ENCODE measurements at places on chromosomes 1 and 21.
A peak's percentile ranks its signal among the peaks of the same experiment; 100 is the strongest.

- no peak for DNase-seq
These were observed 272.5 kb downstream of the TM2D1 start for GRCh38 chr1:61452176-61453035.

GRCh38 chr21:37571442-37571841 lies 204.9 kb downstream of the DYRK1A start:
- no peak for DNase-seq

- no peak for DNase-seq
These were observed 45.5 kb upstream of the KANK4 start for GRCh38 chr1:62364721-62365120.

DNA sequence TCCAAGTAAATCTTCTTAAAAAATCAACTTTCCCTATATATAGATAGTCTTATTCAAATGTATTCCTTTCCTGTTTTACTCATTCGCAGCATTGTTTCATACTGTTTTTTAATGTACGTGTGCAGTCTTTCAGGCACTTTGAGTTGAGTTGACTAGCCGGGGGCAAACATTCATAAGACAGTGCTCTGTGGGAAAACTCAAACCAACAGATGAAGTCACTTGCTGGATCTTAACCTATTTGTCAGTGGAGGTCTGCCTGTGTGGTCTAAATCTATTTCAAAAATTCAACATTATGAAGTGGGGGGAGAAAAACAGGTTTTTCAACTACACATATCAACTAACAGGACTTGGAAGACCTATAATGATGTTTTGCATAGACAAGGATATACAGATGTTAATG lies 6.2 kb downstream of the HSD11B1 start:
- no peak for DNase-seq

GRCh38 chr1:94284476-94284875 lies 47.1 kb upstream of the ARHGAP29 start:
- no peak for DNase-seq

DNA sequence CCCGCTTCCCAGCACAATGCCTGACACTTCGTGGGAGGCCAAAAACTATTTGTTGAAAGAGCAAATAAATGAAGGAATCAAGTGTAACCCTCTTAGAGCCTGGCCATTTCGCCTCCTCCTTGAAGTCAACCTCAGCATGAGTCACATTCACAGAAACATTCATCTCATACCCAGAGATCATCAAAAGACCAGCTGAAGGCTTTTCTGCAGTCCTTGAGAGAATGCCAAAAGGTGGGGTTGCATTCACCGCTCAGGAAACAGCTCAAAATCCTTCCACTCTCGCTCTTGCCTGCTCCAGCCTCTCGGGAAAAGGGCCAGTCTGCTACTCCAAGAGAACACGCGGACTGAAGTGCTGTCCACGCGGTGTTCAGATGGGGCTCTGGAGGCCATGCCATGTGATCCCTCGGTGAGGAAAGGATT lies 90.0 kb downstream of the VWA5B1 start:
- no peak for DNase-seq

- DNase-seq: no peak
These were observed 2063.9 kb downstream of the MRPL39 start for GRCh38 chr21:23543333-23543732.

DNA sequence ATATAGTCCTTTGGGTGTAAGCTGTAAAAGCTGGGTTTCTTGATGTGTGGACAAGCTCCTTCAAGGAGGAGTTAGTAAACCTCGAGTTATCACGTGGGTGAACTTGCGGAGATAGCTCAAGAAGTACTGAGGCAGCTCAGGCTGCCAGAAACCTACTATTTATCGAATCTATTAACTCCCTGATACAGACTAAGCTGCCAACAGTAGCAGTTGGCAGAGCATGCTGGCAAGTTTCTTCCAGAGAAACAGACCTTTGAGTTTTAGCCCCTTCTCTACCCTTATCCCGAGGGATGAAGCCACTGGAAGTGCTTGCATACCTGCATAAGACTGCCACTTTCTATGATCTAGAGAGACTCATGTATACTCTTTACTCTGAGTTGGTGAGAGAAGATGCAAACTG lies 624.5 kb upstream of the USP24 start:
- no peak for DNase-seq

GRCh38 chr1:205598841-205599668 lies 32.8 kb downstream of the ELK4 start:
- no peak for DNase-seq

DNA sequence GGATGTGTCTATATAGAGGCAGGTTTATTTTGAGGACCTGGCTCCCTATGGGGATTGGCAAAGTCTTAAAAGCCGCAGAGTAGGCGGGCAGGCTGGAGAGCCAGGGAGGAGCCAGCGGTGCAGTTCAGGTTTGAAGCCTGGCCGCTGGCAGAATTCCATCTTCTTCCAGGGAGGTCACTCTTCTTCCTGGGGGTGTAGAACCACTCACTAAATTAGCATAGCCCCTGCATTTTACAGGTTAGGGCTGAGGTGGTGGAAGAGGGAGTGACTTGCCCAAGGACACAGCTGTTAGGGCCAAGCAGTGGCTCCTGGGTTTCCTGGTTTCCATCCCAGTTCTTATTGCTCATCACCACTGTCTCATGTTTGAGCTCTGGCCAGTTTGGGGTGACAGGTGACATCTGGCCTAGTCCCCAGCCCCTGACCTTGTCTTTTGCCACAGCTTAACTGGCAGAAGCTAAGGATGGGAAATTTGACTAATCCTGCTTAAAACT lies 1.4 kb downstream of the PINK1 start:
- no peak for DNase-seq

- no peak for DNase-seq
These were observed 176.4 kb downstream of the RPS6KC1 start for GRCh38 chr1:213227458-213227857.

- DNase-seq: peak; percentile 94
These were observed 37.4 kb downstream of the TRIT1 start for GRCh38 chr1:39845569-39846566.

DNA sequence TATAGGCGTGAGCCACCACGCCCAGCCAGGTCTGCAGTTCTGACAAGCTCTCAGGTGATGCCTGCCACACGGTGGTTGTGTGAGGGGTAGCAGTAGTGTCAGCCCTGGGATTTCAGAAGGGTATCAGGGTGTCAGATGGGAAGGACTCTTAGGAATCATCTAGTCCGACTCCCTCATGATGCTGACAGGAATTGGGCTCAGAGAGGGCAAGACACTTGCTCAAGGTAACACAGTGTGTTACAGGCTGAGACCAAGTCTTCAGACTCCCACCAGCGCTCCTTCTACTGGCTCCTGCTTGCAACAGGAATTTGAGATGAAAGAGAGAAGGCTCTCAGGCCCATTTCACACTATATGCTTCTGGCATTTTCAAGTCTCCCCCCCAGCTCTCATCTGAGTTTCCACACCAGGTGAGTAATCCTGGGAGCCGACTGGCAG lies 6.9 kb downstream of the HTR1D start:
- no peak for DNase-seq

GRCh38 chr1:63674238-63674864 lies 81.1 kb downstream of the PGM1 start:
- no peak for DNase-seq

GRCh38 chr1:95183952-95184351 lies 50.1 kb upstream of the RWDD3 start:
- no peak for DNase-seq

DNA sequence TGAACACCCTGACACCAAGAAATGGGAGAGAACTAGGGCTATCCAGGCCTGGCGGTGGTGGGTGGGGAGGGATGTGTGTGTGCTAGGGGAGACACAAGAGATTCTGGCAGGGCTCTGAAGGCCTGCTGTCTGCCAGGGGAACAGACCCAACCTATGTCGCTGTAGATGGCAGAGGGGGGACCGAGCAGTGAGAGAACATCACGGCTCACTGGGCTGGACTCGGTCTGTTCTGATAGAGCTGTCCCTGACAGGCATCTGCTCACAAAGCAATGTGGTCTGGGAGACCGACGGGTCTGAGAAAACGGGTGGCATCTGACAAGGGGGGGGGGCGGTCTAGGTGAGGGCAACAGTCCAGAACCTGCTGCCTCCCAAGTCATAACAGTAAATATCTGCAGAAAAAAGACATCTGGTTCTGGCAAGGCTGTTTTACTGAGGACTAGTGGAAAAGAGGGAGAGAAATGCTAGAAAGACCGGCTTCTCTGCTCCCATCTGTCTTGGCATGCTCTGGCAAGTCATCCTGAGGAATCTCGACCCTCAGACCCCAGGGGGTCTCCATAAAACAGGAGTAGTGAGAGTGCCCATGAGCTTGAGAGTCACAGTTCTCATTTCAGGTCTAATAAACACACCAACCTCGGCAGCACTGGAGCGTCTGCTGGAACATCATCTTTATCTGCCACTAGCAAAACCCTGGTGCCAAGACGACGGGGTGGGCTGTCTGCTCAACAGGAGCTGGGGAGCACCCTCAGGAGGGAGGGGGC lies 36.5 kb downstream of the SLC66A1 start:
- no peak for DNase-seq

- no peak for DNase-seq
These were observed 115.9 kb downstream of the NEGR1 start for GRCh38 chr1:72166426-72166825.

DNA sequence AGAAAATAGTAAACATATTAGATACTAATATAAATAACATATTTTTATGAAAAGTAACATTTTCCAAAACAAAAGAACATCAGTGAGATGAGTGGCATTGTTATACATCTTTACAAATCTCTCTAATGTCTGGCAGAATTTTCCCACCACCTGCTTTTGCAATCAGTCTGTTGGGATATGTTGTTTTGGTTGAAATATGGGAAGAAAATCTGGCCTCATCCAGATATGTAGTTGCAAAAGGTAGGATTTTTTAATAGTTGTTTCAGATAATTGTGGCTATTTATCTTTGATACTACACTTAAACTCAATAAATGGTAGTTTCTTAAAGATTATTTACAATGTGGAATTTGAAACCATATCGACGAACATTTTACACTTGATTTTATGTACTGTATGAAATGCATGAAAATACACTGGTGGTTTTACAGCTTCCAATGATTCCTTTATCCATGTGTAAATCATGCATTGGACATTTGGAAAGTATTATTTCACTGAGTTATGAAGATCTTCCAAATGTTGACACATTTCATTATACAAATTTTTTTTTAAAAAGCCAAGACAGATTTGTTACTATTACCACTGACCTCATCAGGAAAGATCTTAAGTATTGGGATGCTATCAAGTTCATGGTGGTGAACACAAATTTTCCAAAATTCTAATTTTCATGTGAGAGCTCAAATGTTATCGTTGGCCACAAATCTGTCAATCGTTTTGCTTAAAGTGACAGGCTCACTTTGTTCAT lies 74.1 kb upstream of the CD34 start:
- no peak for DNase-seq

DNA sequence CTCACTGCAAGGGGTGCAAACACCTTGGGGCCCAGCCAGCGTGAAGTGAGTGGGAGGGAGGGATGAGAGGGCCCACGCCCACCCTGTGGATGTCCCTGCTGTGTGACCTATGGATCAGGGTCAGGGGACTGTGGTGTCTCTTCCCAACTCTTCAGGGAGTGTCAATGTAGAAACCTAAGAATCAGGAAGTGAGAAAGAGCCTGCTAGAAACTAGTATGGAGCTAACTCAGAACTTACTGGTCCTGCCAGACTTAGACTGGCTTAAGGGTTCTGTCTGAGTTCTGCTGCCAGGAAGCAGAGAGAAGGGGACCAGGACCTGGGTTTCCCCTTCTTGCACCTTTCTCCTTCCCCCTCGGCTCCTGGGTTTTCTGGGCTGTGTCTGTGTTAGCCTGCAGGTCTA lies 1.8 kb upstream of the IL10 start:
- no peak for DNase-seq

DNA sequence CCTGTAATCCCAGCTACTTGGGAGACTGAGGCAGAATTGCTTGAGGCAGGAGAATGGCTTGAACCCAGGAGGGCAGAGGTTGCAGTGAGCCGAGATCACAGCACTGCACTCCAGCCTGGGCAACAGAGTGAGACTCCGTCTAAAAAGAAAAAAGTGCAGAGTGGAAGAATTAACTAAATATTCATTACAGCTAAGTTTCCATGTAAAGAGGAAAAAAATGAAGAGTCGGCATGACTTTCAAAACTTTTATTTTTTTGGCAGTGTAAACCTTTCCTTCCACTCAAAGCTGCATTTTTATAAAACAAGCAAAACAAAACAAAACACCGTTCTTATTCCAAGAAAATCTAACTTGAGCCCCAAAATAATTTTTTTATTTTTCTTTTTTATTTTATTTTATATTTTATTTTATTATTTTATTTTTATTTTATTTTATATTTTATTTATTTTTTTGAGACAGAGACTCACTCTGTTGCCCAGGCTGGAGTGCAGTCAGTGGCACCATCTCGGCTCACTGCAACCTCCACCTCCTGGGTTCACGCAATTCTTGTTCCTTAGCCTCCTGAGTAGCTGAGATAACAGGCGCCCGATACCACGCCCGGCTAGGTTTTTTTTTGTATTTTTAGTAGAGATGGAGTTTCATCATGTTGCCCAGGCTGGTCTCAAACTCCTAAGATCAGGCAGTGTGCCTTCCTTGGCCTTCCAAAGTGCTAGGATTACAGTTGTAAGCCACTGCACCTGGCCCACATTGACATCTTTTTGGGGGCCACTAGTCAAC lies 62.9 kb downstream of the PACC1 start:
- DNase-seq: no peak

DNA sequence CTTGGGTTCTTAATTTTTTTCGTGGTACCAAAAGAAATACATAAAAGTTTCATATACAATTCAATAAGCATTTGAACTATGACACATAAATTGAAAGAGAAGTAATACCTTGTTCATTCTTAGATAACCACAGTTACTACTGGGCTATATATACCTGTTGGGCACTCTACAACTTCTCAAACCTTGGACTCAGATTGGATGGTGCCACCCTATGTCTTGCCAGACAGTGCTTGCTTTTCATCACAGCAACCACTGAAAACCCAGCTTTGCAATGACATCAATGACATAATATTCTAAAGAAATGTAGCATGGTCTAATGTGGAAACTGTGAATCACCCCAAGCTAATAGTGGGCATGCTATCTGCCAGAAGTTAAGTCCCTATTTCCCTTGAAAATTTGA lies 62.8 kb upstream of the DPH5 start:
- no peak for DNase-seq

GRCh38 chr1:115951560-115951959 lies 24.8 kb upstream of the SLC22A15 start:
- DNase-seq: no peak

DNA sequence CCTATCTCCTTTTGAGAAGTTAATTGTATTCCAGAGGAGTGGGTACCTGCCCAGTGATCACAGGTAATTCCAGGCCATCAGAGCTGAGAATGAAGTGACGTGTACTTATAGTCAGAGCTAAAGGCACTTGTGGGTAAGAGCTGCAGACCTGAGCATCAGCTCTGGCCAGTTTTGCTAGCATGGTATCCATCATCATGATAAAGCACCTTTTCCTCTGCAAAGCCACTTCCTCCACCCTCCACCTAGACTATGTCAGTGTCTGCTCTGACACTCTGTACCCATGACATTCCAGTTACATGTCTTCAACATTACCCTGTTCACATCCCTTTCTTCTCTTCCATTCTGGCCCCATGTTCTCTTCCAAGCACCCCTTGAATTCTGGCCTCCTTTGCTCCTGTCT lies 157.3 kb downstream of the GRIK3 start:
- DNase-seq: no peak

GRCh38 chr21:45800339-45801080 lies 157.0 kb downstream of the PCBP3 start:
- no peak for DNase-seq

Measured in NCI-H1417 treated with DMSO at 0.1 percent for 48 hours (cell line).